ENCODE measurements at places on chromosomes 2 and 18.

GRCh38 chr2:55231546-55232083 is 478 bp downstream of the CLHC1 start:
- no peak for DNase-seq

- no peak for DNase-seq
Observed at GRCh38 chr18:27585602-27586173, 400.6 kb upstream of the CHST9 start.

DNA sequence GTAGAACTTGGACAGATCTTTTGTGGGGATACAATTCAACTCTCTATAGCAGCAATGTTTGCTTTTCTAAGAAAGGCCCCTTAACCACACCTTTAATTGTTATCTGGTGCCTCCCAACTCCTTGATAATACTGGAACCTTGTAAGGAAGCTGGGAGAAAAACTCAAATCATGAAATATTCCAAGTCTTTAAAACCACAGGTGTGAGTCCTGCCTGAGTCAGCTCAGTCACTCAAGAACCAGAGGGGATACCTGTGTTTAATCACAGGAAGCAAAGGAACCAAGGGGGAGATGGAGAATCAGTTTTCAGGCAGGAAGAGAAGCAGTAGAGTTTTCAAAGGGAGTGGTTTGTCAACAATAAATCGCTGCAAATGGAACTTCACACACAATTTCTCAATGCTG is 159.9 kb downstream of the LAMA3 start:
- no peak for DNase-seq

DNA sequence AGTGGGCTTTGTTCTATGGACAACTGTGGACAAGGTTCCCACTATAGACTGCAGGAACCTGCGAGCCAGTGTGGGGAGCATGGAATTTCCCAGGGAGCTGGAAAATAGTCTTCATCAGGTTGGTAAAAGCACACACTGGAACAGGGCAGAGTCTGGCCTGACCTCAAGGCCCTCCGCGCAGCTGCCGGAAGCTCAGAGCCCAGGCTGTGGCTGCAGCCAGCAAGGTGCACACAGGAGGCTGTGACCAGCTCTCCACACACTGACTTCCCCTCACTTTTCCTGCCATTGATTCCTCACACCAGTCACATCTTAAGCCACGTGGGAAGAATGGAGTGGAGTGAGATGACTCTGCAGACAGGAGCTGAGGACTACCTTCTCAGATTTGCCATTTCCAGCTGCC is 19.1 kb downstream of the MAL start:
- no peak for DNase-seq

DNA sequence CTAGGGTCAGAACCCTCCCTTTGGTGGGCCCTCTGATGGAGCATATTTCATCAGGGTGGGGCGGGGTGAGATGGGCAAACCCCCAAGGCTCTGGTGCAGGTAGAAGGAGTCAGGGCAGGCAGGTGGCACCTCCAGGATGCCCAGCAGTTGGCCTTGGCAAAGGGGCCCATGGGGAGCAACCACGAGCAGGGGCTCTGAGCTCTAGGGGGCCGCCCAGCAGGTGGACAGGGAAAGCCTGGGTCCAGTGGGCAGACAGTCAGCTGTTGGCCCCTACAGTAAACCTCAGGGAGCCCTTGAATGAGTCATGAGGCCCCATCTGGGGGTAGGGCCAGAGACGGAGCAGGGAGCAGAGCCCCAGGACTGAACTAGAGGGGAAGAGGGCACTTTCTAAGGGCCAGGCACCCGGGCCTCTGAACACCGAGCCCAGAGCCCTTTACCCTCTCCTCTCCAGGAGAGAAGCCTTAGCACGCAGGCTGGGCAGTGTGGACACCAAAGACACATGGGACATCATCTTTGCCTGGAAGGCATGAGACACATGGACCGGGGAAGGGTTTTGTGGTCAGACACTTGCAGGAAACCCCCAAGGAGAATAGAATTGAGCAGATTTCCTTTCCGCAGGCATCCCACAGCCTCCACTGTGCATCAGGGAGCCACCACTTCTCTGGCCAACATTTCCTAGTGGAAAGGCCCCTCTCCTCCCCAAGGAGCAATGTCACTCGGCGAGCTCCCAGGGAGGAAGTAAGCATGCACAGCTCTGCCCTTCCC is 257.3 kb downstream of the GLI2 start:
- peak; percentile 9 for DNase-seq

DNA sequence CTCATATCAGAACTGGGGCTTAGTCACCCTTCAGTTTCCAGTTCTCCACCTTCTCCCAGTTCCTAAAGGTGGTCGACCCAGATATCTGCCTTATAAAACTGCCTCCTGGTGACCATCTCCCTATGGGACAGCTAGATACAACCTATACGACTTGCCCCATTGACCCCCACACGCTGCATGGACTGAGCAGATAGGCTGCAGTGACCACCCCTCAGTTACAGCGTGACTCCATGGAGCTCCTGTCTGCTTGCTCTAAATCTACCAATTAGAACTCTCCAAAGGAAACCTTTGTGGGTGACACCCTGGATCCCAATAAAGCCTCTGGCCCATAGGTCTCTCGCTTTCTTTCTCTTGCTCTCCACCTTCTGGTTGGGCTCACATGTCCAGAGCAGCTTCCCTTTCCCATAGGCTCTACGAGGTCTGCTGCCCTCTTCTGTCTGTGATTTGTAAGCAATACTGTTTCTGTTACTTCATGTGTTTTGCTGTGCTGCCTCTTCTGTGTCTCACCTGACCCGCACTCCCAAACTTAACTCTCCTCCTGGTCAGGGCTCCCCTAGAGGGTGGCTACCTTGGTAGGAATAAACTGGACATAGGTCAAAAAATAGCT is 971.3 kb upstream of the FAM98A start:
- no peak for DNase-seq

DNA sequence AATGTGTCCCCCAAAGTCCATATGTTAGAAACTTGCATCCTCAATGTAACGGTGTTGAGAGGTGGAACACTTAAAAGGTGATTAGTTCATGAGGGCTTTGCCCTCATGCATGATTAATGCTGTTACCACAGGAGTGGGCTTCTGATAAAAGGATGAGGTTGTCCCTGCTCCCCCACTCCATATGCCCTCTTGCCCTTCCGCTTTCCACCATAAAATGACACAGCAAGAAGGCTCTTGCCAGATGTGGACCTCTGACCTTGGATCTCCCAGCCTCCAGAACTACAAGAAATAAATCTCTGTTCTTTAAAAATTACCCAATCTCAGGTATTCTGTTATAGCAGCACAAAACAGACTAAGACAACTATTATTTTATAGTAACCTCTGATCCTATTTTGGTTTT is 412.1 kb downstream of the NBAS start:
- DNase-seq = no peak

- DNase-seq = no peak
Observed at GRCh38 chr2:133421516-133422324, 146.5 kb downstream of the NCKAP5 start.

DNA sequence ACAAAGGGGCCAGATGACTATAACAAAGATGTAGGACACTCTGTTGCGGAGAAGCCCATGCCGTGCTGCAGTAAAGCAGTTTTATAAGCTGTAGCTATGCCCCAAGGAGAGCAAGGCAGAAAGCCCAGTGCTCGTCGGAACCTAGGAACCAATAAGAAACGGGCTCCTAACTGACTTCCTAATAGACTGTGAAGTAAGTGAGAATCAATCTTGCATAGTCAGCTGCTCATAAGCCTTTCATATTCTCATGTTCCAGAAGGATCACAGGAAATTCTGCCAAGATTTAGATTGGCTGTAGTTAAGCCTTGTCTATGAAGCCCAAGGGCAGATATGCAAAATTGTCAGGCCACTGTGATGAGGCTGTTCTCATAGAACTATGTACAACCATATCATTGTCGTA is 98.4 kb downstream of the RTTN start:
- no peak for DNase-seq

DNA sequence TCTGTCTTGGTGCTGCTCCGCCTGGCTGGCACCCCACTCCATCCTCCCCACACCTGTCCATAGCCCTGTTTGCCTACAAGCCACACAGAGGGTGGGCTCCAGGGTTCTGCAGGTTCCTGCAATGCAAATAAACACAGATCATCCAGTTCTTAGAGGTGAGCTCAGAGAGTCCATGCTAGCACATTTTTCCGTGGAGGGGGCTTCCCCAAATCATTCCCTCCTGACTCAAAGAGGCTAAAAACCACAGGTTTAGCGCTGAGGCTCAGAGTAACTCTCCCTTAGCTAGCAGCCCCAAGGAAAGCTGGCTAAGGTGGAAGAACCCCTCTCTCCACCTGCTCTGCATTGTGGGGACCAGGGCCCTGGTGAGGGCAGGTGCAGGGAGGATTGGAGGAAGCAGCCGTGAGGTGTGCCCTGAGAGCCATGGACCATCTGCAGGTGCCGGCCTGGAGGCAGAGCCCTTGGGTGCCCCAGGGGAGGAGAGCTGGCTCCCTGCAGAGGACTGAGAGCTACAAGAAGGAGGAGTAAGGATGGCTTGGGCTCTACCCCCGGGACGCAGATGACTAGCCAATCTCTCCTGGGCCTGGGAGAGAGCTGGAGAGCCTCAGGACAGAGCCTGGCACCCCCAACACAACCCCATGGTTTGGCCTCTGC is 23.8 kb upstream of the TEX44 start:
- DNase-seq = no peak

- DNase-seq = no peak
Observed at GRCh38 chr18:31197676-31198075, 35.0 kb upstream of the DSC1 start.

DNA sequence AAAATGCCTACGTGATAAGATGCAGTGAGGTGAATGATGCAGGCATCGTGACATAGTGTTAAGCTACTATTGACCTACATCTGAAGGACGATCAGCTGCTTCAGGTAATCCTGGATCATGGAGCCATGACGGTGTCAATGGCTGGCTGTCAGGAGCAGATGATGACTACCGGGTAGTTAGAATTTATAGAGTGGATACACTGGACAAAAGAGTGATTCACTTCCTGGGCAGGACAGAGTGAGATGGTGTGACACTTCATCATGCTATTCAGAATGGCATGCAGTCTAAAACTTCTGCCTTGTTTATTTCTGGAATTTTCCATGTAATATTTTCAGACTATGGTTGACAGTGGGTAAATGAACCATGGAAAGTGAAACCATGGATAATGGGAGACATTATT is 29.5 kb downstream of the METTL8 start:
- DNase-seq = no peak

DNA sequence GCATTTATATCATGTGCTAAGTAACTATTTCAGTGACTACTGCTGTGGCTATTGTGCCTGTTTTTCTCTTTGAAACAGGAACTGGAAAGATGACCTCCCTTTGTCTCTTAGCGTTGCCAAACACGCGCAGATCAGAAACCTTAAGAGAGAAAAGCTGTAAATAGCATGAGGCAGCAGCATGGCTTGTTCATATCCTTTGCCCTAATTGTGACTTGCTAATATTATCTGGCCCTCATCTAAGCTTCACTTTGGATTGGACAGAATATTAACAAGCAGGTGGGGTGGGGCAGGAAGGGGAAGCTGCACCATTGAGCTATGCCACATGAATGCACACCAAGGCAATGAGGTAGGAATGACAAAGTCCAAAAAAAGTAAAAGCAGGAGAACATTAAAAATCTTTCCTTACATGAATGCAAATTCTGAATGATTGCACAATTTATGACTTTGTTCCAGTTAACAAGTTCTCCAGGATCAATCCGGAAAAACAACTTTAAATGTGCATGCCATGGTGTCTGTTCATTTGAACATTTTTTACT is 128.4 kb downstream of the IRS1 start:
- DNase-seq = no peak

- no peak for DNase-seq
Observed at GRCh38 chr2:71130905-71131244, 441 bp downstream of the MPHOSPH10 start.

DNA sequence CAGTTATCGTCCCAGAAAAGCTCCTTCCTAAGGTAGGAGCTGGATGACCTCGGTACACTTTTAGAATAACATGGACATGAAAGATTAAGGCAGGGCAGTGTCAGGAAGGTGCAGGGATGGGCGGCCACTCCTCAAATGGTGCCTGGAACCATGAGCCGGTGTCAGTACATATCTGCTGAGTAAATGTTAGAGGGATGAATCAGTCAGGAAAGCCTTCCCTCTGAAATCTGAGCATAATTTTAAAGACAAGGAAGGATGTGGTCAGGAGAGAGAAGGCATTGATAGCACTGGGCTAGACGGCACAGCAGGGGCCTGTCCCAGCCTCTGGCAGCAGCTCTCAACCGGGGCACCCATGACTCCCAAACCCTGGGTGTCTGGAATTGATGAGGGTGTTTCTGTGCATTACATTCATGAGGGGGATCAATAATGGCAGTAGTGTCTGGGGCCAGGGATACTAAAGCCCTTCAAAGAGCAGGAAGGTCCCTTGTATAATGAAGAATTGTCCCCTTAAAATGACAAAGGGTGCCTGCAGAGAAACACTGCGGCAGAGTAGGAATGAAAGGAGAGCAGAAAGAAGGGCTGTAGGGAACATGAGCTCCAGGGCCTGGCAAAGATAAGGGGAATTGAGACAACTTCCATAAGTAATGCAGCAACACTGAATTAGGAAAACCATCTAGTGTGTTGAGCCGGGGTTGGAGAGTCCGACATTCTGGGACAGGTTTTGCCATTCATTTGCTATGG is 162.3 kb upstream of the REV1 start:
- DNase-seq = no peak

- DNase-seq = no peak
Observed at GRCh38 chr18:8788503-8789429, 83.4 kb downstream of the MTCL1 start.

GRCh38 chr2:232973796-232974195 is 39.3 kb downstream of the NGEF start:
- no peak for DNase-seq

- DNase-seq = no peak
Observed at GRCh38 chr2:73739101-73739500, 2.0 kb upstream of the TPRKB start.

DNA sequence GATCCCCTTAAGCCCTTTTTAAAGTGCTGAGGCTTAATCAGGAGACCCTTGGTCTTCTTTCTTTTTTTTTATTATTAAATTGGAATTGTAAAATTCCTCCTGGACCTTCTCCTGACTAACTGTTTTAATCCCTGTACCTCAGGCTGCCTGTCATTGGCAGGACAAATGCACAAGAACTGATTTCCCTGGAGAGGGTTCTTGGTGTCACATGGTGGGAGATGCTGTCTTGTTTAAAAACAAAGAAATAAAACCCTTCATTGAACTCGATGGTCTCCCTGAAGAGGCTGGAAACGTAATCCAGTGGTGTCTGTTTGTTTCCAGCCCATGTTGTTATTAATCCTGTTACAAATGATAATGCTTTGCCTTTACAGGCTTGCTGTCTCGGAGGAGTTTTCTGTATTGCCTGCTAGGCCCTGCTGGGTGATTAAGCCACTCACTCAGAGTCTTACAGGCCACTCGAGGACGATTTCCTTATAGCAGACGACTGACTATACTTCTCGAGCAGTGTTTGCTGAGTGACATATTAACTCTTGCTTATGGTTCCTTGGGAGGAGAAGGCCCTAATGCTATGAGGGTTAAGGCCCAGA is 100.5 kb upstream of the MGAT5 start:
- DNase-seq = no peak

DNA sequence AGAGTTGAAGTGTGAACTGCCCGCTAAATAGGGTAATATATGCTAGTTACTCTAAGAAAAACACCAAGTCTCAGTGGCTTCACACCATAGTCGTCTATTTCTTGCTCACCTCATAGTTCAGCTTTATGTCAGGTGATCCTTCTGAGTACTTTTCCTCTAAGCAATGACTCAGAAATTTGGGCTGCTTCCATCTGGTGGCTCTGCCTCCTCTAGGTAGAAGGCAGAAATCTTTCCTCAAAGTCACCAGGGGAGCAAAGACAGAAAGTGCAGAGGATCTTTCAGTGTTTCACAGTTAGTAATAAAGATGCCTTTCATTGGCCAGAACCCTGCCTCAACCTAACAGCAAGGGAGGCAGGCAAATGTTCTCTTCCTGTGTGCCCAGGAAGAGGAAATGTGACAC is 17.3 kb downstream of the CDH20 start:
- no peak for DNase-seq

Data from CD4-positive, alpha-beta T cell treated with Interleukin-4 for 1 hour (primary cell).